Activated CD4-positive, alpha-beta T cell treated with anti-CD3 and anti-CD28 coated beads, Interleukin-2, amount 50 U/mL, for 24 hours (primary cell): ENCODE measurements at places on chromosomes 7 and 10.

DNA sequence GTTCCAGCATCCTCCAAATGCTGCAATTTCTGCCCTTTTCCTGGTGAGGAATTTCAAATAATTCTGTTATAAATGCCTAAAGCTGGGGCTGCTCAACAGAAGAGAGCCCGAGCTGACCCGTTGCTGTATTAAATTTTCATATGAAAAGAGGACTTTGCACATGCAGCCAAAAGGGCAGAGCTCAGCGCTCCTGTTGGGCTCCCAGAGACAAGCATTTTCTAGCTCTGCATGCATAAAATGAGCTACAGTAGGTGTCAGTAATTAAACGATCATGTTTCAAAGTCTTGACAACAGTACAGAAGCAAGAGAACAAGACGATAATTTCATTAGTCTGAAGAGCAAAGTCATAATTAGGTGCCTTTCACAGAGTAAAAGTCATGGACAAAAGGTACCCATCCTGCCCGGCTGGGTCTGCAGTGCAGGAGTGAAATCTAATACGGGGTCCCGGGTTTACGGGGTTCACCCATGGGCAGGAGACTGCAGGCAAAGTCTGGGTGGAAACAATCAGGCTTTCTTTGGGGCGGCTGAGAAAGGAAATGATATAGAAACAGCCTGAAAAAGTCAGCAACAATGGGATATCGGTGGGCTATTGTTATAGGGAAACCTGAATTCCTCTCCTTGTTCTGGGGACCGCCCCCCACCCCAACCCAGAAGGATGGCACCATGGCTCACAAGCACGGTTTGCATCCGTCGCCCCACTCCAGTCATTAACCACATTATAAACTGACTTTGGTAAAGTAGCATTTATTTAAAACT is 66.0 kb downstream of the EBF3 start:
- no peak for DNase-seq

DNA sequence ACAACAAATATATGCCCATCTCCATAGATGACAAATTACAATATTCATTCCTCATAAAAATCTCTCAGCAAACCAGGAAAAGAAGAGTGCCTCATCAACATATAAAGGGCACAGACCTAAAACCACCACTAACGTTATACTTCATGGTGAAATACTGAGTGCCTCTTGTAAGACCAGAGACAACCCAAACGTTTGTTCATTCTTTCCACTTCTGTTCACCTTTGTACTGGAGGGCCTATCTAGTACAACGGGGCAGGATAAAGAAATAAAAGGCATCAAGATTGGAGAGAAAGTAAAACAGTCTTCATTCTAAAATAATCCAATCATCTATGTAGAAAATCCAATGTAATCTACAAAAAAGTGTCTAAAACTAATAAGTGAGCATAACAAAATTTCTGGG is 79.1 kb downstream of the LARP4B start:
- no peak for DNase-seq

GRCh38 chr10:29957907-29958331 is 101.5 kb downstream of the JCAD start:
- no peak for DNase-seq

- DNase-seq, result no peak
These were observed 105.3 kb downstream of the CPXM2 start for GRCh38 chr10:123786306-123786705.

GRCh38 chr10:125057158-125058001 is 103.0 kb downstream of the CTBP2 start:
- DNase-seq, result no peak

DNA sequence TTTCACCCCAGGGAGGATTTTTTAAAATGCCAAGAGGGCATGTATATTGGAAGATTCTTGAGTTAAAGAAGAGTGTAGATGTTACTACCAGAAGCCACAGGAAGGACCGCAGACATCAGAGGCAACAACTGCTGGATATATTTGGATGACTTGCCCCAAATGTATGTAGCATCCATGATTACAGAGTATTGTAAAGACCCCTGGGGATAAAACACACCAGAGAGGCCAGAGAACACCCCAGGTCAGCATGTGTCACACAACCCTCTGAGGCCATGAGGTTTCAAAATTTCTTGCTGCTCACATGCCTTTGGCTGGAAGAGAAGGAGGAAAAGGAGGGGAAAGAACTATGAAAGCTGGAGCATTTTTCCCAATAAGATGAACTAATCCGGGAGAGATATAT is 108.0 kb upstream of the LSM8 start:
- no peak for DNase-seq

DNA sequence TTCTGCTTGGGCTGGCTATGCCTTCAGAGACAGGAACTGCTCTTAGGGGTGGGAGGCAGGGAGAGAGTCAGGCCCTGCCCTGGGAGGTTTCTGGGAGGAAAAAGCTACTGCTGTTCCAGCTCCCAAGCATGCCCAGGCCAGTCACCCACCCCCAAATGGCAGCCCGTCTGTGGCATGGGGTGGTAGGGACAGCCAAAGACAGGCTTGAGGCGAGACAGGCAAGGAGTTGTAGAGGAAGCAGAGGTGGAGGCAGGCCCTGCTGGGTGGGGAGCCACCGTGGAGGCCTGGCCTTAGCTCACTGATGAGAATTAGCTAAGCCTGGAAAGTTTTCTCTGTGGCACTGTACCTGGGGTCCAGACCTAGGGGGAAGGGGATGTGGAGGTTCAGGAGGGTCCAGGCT is 6.6 kb upstream of the SAMD8 start:
- DNase-seq, result no peak

- DNase-seq, result no peak
These were observed 66.2 kb upstream of the NANOS1 start for GRCh38 chr10:118963341-118963740.

DNA sequence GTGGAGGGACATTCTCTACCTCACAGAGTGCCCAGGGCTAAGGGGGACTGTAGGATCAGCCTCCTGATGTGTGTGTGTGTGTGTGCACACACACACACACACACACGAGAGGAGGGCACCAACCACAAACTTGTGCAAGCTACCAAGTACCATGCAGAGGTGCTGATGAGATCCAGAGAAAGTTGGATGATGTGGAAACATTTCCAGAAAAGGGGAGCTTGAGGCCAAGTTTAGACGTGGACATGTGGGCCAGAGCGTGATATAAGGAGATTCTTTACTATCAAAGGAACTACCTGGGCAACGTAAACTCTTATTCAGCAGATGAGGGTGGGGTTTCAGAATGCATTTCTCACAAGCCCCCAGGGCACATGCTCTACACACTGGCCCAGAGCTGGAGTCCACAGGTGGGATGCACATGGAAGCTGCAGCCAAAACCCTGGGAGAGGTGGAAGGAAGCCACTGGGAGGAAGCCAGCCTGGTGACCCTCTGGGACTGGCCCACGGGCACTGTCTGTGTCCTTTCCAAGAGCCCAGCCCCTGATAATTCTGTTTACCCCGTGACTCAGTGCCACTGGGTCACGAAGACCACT is 53.5 kb downstream of the DLG5 start:
- DNase-seq, result no peak
